NCI-H187 (cell line): ENCODE measurements at places on chromosomes 3 and 15.

GRCh38 chr15:64634576-64635498 lies 140.6 kb downstream of the RBPMS2 start:
- no peak for DNase-seq

GRCh38 chr3:135868801-135869200 lies 96.7 kb upstream of the PPP2R3A start:
- DNase-seq = peak; percentile 29

DNA sequence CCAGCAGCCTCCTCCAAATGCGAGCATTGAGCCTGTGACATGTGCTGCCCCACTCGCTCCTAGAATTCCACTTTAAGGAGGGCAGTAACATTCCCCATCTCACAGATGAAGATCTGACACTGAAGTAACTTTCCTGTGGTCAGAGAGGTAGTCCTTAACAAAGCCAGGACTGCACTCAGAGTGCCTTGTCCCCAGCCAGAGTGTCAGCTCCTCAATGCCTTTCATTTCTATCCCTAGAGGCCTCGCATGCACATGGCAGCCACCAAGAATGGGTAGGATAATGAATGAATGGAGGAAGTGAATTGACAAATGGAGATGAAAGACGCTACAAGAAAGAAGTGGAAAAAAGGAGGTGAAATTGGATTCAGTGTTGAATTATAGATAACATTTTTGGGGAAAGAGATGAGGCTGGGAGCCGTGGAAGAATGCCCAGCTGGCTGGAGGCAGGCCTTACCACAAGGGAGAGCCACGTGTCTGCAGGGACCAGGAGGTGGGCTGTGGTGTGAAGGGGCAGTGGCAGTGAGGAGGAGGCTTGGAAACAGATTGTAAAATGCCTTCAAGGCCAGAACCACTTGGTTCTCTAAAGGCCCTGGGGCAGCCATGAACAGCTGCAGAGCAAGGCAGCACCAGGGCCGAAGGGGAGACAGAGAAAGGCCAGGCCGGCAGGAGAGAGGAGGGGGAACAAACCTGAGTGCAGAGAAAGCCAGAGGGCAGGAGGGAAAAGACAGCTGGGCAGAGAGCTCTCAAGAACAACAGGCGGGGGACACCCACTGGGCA lies 10.4 kb downstream of the CFAP92 start:
- DNase-seq = no peak

- no peak for DNase-seq
Observed at GRCh38 chr3:150826466-150827282, 63.7 kb upstream of the SIAH2 start.

DNA sequence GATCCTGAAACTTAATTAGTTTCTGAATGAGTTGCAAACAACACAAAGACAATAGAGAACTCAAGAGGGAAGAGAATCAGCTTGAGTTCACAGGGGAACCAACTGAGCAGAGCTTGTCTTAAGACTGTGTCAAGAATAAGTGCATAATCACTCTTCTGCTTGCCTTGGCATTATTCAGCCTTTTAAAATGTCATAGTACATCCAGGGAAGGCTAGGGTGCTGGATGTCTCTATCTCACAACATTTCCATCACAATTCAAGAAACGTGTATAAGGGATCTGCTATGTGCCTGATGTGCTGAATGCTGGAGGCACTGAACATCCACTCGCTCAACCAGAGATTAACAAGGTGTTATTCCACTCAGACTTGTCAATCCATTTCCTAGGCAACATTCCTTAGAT lies 122.6 kb downstream of the CPNE4 start:
- DNase-seq = no peak

GRCh38 chr15:87569581-87569980 lies 687.0 kb downstream of the NTRK3 start:
- no peak for DNase-seq

DNA sequence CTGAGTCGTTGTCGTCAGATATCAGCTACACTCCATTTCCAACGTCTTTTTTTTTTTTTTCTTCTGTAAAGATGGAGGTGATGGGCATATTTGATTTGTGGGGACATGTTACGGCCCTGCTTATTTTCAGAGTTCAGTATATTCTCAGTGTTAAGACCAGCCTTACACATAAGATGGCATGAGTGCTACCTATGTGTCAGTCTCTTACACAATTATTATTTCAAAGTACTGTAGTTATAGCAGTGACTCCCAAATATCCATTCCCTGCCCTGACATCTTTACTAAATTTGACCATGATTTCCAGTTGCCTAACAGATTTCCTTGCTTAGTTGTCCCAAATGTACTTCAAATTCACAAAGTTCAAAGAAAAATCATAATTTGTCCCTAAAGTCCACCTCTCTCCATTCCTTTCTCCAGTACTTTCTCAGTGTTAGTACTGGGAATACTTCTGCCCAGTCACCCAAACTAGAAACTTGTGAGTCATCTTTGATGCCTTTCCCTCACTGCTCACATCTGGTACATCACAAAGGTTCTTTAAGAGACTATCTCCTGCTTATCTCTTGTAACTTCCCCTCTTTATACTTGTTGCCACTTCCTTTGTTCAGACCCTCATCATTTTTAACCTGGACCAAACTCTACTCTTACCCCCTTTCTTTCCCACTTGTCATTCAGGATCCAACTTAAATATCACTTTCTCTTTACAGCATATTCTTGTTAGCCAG lies 67.0 kb downstream of the ZNF609 start:
- no peak for DNase-seq

- DNase-seq = no peak
Observed at GRCh38 chr3:115321400-115321805, 174.3 kb upstream of the ZBTB20 start.

- DNase-seq = no peak
Observed at GRCh38 chr3:49466085-49466484, 4.0 kb upstream of the DAG1 start.

DNA sequence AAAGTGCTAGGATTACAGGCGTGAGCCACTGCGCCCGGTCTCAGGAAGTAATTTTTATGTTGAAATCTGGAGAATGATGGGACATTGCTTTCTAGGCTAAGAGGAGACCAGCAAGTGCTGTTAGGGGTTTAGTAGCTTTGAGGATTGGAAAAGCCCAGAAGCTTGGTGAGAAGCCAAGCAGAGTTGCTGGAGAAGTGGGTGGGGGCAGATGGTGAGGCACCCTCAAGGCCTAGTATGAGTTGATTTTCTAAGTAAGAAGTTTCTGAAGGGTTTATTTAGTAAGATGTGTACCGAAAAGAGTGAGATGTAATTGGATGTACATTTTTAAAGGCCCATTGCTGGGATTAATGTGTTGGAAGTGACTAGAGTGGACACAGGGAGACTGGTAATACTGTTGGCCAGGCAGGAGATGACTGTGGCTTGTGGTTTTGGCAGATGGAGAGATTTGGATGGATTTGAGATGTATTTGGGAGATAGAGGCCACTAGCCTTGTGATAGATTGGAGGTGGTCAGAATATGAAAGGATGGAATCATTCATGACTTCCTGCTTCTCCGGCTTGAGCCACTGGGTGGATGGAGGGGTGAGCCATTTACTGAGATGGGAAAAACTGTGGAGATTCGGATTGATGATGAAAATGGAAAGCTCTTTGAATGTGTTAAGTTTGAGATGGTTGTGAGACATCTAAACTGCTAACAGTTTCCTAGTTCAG lies 2.3 kb downstream of the LRRC28 start:
- DNase-seq = no peak

DNA sequence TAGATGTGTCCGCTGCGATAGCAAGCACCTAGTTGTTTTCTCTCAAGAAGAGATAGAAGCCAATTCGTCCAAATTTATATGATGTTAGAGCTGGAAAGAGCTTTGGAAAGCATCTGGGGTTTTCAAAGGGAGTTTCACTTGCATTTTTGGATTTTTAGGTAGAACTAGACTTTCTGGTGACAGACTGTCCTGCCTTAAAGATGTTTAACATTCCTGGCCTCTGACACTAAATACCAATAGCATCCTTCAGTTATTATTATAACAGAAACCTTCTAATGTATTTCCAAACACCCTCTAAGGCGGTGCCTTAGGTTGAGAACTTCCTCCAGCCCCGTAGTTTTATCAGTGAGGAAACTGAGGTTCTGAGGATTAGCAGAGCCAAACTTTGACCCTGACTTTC lies 305.3 kb downstream of the SATB1 start:
- no peak for DNase-seq

- DNase-seq = no peak
Observed at GRCh38 chr3:159532577-159532976, 456.1 kb upstream of the IL12A start.

- DNase-seq = no peak
Observed at GRCh38 chr15:74831813-74832495, 5.5 kb downstream of the CPLX3 start.
